GM06990 (cell line): ENCODE measurements at places on chromosomes 2 and 18.
A peak's percentile ranks its signal among the peaks of the same experiment; 100 is the strongest.

DNA sequence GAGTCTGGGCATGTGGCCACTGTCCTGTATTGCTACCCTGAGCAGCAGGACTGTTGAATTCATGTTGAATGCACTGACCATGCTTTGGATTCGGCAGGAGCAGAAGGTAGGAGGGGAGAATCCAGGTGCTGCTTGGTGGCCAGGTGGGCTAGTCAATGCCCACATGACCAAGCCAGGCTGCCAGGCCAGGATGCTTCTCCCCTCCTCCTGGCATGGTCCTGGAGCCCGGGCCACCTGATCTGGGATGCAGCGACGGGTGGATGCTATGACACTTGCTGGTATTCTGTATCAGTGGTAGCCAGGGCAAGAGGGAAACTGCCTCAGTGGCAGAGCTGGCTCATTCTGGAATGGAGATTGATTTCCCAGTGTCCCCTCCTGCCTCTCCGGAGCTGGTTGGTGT lies 14.8 kb upstream of the SIX2 start:
- no peak for DNase-seq

DNA sequence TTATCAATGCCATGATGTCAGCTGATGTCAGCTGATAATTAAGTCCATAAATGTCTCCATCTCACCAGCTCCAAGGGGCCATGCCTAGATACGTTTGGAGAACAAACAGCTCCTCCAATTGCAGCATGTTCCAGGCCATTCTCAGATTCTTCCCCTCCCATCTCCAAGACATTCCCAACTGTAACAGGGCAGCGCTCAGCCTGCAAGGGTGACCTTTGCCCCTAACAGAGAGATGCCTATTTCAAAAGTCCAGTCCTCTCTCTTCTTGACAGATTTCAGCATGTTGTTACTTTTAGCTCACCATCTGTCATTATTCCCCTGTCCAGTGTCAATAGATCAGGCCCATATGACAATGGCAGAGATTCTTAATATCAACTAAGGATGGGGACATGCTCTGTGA lies 9.9 kb downstream of the PSD4 start:
- no peak for DNase-seq

GRCh38 chr2:88738271-88738670 lies 46.8 kb downstream of the RPIA start:
- no peak for DNase-seq

DNA sequence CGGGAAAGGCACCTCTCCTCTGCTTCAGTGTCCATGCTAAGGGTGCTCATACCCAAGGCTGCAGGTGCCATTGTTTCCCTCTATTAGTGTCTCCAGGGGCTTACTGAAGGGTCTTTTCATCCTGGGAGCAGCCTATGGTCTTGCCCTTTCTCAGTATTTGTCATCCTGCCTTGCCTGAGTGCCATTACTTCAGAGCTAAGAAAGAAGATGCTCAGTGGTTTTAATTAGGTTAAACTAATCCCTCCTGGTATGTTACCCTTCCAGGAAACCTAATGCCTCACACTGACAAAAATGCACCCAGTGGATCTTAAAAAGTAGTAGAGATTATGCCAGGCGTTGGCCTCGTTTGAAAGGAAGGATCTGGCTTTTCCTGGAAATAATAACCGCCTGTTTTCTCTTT lies 151.4 kb downstream of the LRRTM1 start:
- no peak for DNase-seq

DNA sequence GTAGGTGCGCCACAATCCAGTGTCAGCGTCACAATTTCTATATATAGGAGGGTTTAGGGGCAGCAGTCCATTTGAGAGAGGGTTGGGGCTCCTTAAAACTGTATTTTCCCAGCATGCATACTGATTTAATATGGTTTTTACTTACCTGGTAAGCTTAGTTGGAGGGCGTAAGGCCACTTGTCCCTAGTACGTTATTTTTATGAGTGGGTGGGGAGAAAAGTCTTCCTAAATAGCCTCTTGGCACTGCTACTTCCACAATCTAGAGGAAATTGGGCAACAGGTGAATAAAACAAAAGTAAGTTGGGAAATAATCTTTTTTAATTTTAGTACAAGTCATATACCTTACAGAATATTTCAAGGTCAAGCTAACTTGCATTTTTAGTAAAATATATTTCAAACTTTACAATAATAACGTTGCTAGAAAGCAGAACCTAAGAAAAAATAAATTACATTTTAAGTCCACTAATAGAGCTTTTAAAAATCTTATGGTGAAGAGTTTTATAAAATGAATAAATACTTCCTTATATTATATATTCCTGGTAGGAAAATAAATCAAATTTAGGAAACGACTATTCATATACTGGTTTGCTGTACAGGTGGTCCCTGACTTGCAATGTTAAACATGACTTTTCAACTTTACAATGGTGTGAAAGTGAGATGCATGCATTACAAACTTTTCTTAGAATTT lies 20.9 kb downstream of the DHRS9 start:
- no peak for DNase-seq

DNA sequence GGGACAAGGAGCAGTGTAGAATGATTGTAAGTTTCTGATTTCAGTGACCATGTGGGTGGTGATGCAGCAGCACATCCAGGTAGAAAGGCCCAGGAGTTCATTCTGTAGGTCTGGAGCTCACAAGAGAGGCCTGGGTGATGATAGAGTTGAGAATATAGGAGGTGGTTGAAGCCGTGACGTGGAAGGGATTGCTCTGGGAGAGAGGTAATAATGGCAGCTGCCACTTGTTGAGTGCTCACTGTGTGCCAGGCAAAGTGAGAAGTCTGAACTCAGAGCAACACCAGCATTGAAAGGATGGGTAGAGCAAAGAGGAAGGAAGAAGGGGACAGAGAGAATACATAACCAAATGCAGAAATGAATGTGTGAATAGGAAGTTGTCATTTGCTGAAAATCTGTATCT lies 3.3 kb downstream of the TTLL4 start:
- DNase-seq = no peak

DNA sequence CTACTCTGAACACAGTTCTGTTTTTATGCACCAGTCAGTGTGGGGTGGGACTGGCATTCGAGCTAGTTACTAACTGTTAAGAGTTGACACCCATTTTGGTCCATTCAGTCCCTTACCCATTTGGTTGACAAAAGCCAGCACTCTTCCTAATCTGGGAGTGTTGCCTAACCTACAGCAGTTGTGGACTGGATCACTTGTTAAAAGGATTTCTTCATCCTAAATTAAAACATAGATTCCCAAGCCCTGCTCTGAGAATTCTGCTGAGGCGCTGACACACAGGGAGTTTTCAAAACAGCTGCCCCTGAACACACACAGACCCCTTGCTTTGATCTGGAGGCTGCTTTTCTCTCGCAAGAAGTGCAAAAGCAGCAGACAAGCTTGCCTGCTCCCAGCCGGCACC lies 6.4 kb downstream of the TIMM21 start:
- DNase-seq = no peak

DNA sequence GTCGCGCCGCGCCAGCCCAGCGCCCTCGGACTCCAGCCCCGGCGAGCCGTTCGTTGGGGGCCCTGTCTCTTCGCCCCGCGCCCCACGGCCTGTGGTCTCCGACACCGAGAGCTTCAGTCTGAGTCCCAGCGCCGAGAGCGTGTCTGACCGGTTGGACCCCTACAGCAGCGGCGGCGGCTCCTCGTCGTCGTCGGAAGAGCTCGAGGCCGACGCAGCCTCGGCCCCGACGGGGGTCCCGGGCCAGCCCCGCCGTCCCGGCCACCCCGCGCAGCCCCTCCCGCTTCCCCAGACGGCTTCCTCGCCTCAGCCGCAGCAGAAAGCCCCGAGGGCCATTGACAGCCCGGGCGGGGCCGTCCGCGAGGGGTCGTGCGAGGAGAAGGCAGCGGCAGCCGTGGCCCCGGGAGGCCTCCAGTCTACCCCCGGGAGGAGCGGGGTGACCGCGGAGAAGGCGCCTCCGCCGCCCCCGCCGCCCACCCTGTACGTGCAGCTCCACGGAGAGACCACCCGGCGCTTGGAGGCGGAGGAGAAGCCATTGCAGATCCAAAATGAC lies 1.4 kb downstream of the PHLPP1 start:
- DNase-seq = no peak

- no peak for DNase-seq
These were observed 311.3 kb downstream of the ARHGAP15 start for GRCh38 chr2:143440411-143441012.

- no peak for DNase-seq
These were observed 91.4 kb upstream of the RBMS1 start for GRCh38 chr2:160584972-160585494.

DNA sequence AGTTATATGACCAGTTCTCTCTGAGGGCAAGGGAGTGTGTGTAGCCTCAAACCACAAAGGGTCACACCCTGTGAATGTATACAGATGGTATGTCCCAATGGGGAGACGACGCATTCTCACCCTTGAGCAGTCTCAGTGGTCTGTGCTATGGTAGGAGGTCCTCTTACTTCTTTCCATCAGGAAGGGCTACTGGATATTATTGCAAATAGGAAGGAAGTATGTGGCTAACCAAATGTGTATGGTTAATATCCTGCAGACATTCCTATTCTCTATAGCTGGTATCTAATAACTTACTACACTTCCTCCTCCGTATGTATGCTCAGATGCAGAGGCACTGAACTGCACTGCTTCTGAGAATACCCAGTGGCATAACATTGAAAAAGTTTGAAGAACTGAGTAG lies 306.7 kb upstream of the CCDC68 start:
- no peak for DNase-seq

- DNase-seq = no peak
These were observed 9.1 kb downstream of the THNSL2 start for GRCh38 chr2:88179228-88179679.

- no peak for DNase-seq
These were observed 20.9 kb downstream of the GREB1L start for GRCh38 chr18:21262979-21263378.

GRCh38 chr2:44959855-44960254 lies 18.4 kb downstream of the SIX3 start:
- DNase-seq = no peak

GRCh38 chr2:183497861-183498260 lies 373.6 kb downstream of the NUP35 start:
- no peak for DNase-seq

DNA sequence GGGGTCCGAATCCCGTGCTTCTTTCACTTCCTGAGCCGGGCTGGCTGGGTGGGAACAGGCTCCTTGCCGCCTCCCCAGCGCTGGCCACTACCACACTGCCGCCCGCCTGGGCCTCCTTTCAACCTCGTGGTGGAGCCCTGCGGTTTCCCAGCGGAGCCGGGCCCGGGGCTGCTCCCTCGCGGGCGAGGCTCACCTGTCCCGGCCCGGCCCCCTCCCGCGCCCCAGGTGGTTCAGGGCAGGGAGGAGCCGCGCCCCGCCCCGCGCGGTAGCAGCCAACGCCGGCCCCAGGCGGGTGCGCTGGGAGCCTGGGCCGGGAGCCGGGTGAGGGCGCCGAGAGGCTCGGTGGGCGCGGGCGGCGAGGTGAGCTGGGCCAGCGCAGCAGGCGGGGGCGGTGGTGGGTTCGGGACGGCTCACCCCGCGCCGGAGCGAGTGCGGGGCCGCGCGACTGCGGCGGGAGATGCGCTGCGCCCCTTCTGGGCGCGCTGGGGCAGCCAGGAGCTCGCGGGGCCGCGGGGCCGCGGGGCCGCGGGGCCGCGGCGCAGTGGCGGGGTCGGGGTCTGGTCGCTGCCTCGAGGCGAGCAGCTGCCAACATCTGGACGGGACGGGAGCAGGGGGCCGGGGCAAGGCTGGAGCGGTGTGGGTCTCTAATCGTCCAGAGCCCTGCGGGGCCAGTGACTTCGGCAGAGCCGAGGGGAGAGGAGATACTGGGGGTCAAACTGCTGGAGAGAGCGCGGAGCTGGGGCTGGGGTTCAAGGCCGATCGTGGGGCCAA lies at the start of gene LYPD6B:
Gene LYPD6B, plus strand, starts transcription at position 258 of the 771 bp plus-strand sequence. CDS start 92,250 bp downstream, outside the sequence.
- DNase-seq = peak; percentile 56

DNA sequence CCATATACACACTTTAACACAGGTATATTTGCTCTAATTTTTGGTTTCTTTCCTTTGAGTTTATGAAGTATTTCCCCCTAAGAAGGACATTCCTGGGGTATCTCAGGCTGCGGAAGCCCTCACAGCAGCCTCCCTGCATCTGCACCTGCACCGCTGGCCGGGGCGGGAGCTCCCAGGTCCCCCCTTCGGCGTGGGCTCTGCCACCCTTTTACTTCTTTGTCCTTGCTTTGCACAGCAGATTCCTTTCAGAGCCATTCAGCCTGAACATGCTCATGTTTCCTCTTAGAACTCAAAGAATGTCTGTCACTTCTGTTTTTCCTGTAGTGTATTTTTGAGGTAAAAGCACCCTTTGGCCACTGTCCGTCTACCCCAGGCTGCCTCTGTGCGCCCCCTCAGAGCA lies 146.5 kb downstream of the SNTG2 start:
- DNase-seq = no peak
